ENCODE measurements at places on chromosomes 2 and 18.

DNA sequence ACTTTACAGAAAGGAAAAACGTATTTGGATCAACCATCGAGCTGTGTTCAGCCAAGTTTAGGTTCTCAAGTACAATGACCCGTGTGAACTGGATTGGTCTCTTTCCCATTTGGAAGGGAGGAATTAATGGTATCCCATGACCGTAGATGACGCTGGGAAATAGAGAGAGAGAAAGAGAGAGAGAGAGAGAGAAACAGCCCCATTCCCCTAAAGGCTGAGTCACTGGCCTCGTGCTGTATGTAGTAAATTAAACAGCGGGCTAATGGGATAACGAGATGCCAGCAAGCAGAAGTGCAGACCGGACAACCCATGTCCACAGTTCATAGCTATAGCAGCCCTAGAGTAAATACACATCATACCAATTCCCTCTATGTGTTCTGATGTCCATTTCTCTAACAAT is 99.6 kb downstream of the BCL11A start:
- DNase-seq, result no peak

DNA sequence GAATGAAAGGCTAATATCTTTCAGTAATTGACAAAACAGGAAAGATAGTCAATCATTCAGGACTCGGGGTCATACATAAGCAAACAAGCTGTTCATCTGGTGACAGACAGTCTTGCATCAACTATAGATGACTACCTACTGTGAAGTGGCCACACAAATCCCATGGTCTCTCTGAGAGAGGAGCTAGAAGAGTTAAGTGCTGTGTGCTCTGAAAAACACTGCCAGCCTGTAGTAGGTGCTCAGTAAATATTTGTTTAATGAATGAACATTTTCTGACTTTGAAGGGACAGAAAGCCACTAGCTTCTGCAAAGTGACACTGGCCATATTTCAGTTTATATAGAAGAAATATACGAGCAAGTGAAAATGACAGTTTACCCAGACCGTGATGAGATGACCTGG is 184.0 kb upstream of the CHAC2 start:
- DNase-seq, result no peak

- no peak for DNase-seq
These were observed 35.7 kb downstream of the NRP2 start for GRCh38 chr2:205717999-205718398.

DNA sequence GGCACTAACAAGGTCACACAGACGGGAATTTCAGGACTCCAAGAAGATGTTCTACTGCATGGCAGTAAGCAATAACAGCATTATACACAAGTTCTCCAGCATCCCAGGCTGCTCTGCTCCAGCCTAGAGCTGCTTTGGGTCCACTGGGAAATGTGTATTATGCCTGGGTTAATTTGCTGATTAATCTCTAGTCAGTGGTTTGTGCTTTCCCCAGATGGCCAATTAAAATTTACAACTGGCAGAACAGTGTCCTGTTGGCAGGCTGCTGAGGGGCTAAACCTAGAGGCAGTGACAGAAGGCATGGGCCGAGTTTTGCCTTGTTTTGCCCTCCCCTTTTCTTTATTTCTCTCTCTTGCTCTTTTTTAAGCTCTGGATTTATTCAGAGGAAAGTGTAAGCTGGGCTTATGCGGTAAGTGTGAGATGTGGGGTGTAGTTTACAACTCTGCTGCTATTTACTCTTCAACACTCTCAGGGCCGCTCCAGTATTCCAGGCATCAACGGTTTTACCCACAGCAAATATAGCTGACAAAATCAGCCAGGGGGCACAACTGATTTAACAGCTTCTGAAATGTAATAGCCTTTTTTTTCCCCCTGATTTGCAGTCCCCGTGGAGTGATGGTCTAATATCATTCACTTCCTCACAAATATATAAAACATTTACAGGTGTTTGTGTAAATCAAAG is 348.0 kb downstream of the GPD2 start:
- DNase-seq, result no peak

- DNase-seq, result no peak
These were observed 10.8 kb upstream of the CRYGA start for GRCh38 chr2:208174144-208174543.

DNA sequence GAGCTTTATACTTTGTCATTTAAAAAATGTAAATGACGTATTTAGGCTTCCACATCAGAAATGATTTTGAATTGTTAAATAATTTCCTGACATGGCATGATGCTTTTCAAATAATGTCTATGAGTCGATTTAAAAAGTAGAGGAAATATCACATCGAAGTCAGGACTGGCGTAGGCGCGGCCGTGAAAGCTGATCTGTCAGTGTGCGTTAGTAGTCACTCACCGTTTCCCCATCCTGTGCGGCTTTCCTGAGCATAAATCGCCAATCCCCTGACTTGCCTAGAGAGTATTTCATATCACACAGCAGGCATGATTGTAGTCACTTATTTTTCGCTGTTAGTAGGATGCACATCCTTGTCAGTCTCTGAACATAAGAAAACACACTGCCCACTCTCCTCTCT is 843.1 kb downstream of the SOCS6 start:
- no peak for DNase-seq
